Skin of body (tissue), 3 donors: ENCODE measurements at places on chromosomes 4 and X.

- DNase-seq: no peak
Measured at GRCh38 chr4:73923631-73923937, 54.4 kb downstream of the CXCL1 start.

- no peak for DNase-seq
Measured at GRCh38 chrX:7242613-7243012, 94.7 kb upstream of the PUDP start.

- DNase-seq: no peak
Measured at GRCh38 chr4:130183766-130184165, 1087.8 kb downstream of the C4orf33 start.

DNA sequence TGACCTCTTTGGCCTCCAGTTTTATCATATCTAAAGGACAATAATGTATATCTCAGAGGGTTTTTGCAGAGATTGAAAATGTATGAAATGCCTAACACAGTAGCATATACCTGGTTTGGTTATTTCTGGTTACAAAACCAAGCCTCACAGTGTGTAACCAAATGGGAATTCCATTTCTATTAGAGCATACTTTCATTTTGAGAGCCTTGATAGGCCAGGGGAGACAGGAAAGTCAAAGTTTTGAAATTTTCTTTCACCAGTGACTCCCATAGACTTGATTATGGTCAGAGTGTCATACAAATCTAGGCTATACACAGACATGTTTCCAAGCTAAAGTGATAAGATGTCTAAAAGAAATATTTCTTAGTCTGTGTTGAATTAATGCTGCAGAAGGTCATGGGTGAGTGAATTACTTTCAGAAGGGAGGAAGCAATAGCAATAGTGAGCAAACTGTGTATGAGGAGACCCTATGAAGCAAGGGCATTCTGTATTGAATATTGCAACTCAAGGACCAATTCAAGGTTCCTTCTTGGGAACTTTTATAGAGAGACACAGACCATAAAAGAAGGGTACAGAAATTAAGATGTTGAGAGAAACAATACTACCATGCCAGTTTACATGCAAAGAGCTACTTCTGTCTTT, 151.1 kb downstream of the PDE5A start:
- DNase-seq: no peak

GRCh38 chr4:84220990-84221389, 278.1 kb downstream of the NKX6-1 start:
- DNase-seq: no peak

GRCh38 chr4:54872261-54872660, 214.5 kb downstream of the KIT start:
- no peak for DNase-seq

- DNase-seq: no peak
Measured at GRCh38 chrX:47637546-47638195, 7.9 kb upstream of the CFP start.

DNA sequence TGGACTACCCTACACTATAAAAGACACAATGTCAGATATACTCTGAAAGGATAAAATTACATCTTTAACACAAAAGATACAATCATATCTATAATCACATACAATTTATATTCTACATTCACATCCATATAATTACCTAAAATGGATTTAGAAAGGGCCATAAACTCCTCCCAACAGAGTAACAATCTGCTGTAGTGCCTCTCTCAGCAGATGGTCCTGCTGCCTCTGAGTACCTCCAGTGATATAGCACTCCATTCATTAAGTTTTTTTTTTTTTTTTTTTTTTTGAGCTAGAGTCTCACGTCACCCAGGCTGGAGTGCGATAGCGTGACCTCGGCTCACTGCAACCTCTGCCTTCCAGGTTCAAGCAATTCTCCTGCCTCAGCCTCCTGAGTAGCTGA, 7.4 kb downstream of the ANKRD37 start:
- no peak for DNase-seq
